ENCODE measurements at places on chromosomes 3 and 15.
A peak's percentile ranks its signal among the peaks of the same experiment; 100 is the strongest.

- peak; percentile 8 for DNase-seq
Observed at GRCh38 chr3:175041369-175041768, 182.2 kb downstream of the NAALADL2 start.

DNA sequence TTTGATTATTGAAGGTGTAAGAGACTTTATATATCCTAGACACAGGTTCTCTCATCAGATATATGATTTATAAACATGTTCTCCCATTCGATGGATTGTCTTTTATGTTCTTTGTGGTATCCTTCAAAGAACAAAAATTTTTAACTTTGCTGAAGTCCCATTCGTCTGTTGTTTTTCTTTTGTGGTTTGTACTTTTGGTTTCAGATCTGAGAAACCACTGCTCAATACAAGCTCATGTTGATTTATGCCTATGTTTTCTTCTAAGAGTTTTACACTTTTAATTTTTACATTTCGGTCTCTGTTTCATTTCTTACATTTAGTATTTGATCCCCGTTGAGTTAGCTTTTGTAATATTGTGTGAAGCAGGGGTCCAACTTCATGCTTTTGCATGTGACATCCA, 103.3 kb upstream of the SPRED1 start:
- peak; percentile 34 for DNase-seq

GRCh38 chr3:181753391-181753790, 41.7 kb downstream of the SOX2 start:
- no peak for DNase-seq

- DNase-seq, result no peak
Observed at GRCh38 chr3:193796089-193796488, 203.1 kb downstream of the OPA1 start.

GRCh38 chr3:144431134-144431533, 459.5 kb downstream of the DIPK2A start:
- no peak for DNase-seq

GRCh38 chr3:170826047-170826446, 43.9 kb downstream of the RPL22L1 start:
- DNase-seq, result no peak

- no peak for DNase-seq
Observed at GRCh38 chr3:50156549-50157493, 1.7 kb downstream of the SEMA3F start.

GRCh38 chr3:196323691-196324090, 5.7 kb upstream of the DYNLT2B start:
- no peak for DNase-seq

GRCh38 chr3:16900779-16901440, 16.2 kb downstream of the PLCL2 start:
- no peak for DNase-seq

GRCh38 chr15:72124218-72124617, 6.0 kb downstream of the SENP8 start:
- no peak for DNase-seq

All from astrocyte of the spinal cord (primary cell).